ENCODE measurements at places on chromosomes 13 and 19. TPM values are rescaled to one million over a fixed set of nuclear protein-coding genes. Genes with fewer than 3 reads are reported as not detected.

The ACTMAP gene
- total RNA-seq: 5.2 TPM

The IQCN gene
- total RNA-seq: not detected

GRCh38 chr19:43983544-43983911, 460 bp upstream of the ZNF155 start:
- DNase-seq: no peak

The BST2 gene
- total RNA-seq: 25.1 TPM

DNA sequence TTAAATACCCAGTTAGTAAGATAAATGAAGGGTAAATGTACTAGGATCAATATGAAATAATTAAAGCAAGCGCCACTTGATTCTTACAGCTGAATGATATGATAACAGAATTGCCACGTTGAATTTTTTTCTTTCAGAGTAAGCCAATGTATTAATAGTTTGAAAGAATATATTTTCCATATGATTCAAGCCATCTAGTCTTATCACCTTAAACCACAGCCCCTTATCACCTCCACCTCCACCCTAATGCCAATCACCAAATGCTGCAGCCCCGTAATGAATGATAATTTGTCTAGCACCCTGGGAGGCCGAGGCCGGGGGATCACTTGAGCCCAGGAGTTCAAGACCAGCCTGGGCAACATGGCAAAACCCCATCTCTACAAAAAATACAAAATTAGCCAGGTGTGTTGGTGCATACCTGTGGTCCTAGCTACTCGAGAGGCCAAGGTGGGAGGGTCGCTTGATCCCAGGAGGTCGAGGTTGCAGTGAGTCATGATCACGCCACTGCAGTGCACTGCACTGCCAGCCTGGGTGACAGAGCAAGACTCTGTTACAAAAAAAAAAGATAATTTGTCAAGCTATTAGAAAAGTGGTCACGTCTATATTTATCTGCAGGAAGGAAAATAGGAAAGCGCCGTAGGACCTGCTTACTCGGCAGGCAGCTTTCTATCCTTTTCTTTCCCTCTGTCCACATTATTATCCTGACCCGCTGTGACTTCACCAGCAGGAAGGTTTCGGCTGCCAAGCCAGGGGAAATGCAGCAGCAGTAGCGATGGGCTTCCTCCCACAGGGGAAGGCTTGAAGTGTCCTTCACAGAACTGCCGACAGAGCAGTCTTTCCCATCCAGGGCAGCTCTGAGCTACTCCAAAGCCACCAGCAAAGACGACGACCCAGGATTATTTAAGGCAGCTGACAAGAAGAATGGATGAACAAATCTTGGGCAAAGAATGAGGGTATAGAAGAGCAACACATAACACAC, 19.7 kb upstream of the CLN5 start:
- no peak for DNase-seq

DNA sequence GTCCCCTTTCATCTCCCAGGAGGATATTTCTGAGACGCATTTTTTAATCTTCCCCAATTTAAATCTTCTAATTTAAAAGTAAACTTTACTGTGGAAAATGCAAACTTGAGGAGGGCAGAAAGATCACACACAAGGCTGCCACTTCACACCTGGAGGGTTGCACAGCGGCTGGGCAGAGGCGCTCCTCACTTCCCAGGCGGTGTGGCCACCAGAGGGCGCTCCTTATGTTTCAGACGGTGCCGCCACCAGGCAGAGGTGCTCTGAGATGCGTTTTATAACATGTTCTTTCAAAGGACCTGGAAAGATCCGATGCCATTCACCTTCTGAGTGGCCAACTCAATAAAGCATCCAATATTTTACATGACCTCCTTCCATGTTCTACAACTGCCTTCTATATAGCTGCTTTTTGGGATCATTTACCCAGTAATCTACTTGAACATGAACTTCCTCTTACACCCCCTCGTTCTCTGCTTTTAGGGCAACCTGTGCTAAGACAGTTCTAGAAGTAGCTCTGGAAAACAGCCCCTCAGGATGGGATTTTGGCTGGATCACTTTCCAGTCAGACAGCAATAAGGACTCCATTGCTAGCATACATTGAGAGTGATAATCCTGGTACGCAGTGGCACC, 14.8 kb upstream of the MTUS2 start:
- no peak for DNase-seq

- DNase-seq: no peak
Observed at GRCh38 chr13:81492449-81492848, 1151.5 kb upstream of the SPRY2 start.

Measured in Caki2 (cell line).